Activated CD8-positive, alpha-beta memory T cell treated with anti-CD3 and anti-CD28 coated beads, Interleukin-2, amount 10 ng/mL, durations not matched to agents 7 days and 5 days (primary cell): ENCODE measurements at places on chromosomes 7 and 10.
A peak's percentile ranks its signal among the peaks of the same experiment; 100 is the strongest.

GRCh38 chr7:127905491-127906330, 125.5 kb downstream of the LRRC4 start:
- peak; percentile 62 for DNase-seq
- H3K27ac ChIP-seq: peak overlapping the region; percentile 17
- H3K4me1 ChIP-seq: peaks cover 48% of the 10 kb centered on the region
- no peak overlapping the region for H3K4me3 ChIP-seq

DNA sequence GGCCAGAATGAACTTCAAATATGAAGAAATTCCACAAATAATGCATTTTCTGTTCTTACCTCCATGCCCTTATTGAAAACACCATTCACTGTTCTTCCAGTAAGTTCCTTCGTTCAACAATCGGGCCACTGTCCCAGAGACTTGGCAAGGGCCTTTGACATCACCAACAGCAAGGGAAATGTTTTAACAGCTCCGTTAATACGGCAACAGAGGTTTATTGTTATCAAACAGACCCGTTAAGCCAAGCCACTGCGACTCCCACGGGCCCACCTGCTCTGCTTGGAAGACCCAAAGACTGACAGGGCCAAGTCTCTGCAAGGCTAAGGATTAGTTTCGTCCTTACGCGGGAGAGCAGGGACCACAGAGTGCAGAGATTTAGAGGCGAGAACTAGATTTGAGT, 43.4 kb upstream of the LYZL1 start:
- H3K4me3 ChIP-seq: no peak overlapping the region
- no peaks in the 10 kb centered on the region for H3K36me3 ChIP-seq
- no peaks in the 10 kb centered on the region for H3K27me3 ChIP-seq
- no peaks in the 10 kb centered on the region for H3K4me1 ChIP-seq

- no peaks in the 10 kb centered on the region for H3K36me3 ChIP-seq
- H3K27me3 ChIP-seq: no peaks in the 10 kb centered on the region
- no peak for DNase-seq
- no peak overlapping the region for H3K27ac ChIP-seq
These were observed 144.5 kb downstream of the PTPRN2 start for GRCh38 chr7:158443014-158443687.

- no peaks in the 10 kb centered on the region for H3K27me3 ChIP-seq
- H3K4me1 ChIP-seq: no peaks in the 10 kb centered on the region
- DNase-seq: no peak
- H3K27ac ChIP-seq: no peak overlapping the region
- H3K4me3 ChIP-seq: no peak overlapping the region
These were observed 37.2 kb upstream of the SLC35G1 start for GRCh38 chr10:93856349-93857145.

DNA sequence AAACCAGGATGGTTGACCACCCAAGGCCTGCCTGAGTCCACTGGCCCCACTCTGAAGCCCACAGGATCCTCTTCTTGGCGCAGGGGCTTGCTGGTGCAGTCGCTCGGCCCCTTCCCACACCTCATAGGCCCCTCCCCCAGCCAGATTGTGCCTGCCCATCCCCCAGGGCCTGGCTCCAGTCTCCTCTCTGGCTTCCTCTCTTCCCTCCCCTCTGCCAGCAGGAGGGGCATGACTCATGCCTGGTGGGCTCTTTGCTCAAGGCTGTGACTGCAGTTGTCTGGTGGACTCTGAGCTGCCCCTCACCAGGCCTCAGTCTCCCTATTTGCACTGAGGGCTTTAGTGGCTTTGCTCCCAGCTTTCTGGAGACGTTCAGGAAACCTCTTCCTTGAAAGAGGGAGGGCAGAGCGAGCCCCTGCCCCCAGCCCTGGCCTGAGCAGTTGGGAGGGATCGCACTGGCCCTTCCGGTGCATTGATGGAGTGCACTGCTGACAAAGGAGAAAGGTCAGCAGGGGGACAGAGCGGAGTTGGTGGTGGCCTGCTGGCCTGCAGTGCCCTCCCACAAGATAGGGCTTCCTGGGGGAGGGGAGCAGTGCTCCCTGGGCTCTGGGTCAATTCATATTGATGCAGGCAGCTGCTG, 60.7 kb downstream of the ZMIZ1 start:
- DNase-seq: no peak
- no peaks in the 10 kb centered on the region for H3K4me1 ChIP-seq
- H3K27ac ChIP-seq: no peak overlapping the region
- H3K4me3 ChIP-seq: no peak overlapping the region
- no peaks in the 10 kb centered on the region for H3K36me3 ChIP-seq
- H3K27me3 ChIP-seq: no peaks in the 10 kb centered on the region

GRCh38 chr7:30983042-30983913, 19.5 kb downstream of the GHRHR start:
- peak; percentile 81 for DNase-seq
- no peaks in the 10 kb centered on the region for H3K36me3 ChIP-seq
- no peak overlapping the region for H3K27ac ChIP-seq

DNA sequence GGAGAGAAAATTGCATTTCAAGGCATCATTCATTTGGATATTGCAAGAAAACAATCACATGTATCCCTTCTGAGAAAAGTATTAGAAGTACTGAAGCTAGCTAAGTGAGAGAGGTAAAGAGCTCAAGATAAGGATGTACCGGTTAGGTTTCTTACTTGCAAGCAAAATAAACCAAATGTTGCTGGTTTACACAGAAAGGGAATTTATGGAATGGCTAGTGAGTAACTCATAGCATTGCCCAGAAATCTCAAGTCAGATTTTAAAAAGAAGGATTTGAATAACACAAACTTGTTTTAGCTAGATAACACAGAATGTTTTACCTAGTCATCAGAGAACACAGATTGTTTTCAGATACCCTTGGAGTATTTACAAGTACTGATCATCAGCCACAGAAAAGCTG, 30.6 kb downstream of the KLHL7 start:
- H3K27ac ChIP-seq: no peak overlapping the region
- no peaks in the 10 kb centered on the region for H3K27me3 ChIP-seq
- no peak overlapping the region for H3K4me3 ChIP-seq
- no peak for DNase-seq
- H3K4me1 ChIP-seq: no peaks in the 10 kb centered on the region

DNA sequence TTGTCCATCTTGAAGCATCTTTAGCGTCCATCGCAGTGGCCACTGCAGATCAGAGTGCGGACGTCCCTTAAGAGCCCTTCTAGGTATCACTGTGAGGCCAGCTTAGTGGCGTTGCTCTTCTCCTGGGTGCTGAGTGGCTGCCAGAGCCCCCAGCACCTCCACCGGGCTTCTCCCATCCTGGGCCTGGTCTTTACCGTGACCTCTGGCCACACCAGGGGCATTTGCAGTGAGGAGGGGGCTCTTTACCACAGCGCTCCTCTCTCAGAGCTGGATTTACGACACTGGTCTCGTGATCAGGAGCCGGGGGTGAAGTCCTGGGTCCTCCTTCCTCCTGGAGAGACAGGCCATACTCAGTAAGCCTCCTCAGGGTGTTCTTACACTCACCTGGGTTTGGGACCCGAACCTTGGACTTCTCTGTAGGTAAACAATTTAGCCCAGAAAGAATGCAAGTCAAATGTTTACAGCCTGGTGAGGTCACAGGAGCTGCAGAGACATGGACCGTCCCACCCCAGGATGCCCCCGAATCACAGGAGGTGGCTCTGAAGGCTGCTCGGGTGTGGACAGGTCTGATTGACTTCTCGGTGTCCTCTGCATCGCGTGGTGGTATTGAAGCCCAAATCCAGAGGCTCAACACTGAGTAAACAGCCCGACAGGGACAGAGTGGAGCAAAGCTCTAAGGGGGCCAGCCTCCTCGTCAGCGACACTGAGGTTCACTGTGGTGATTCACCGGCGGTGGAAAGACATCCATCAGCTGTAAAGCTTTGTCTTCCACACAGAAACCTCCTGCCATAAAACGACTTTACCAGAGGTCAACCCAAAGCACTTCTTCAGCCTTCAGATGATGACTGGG, 33.0 kb downstream of the JAKMIP3 start:
- DNase-seq: peak; percentile 31
- peaks cover 2% of the 10 kb centered on the region for H3K36me3 ChIP-seq
- peaks cover 14% of the 10 kb centered on the region for H3K27me3 ChIP-seq

DNA sequence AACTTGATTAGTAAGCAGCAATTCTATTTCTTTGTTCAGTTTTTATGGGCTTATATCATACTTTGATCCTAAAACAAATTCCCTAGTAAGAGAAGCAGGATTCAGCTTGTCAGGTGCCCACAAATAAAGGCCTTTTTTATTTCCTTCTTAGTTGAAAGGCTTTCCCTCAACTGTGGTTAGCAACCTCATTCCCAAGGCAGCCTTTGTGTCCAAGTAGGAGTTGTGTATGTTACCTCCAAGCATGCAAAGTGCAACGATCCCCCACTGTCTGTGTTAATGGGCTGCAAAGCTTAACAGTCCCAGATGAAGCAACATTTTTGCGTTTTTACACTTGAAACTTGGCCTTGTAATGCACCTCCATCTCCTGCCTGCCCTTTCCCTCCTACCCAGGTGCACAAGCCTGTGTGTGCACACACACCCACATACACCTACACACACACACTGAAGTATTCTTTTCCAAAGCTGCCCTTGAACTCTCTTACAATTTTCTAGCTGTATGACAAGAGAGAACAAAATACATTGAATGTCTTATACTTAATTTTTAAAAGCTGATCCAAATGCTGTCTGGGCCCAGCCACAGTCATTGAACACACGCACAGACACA, 278.2 kb downstream of the SNX13 start:
- no peaks in the 10 kb centered on the region for H3K36me3 ChIP-seq
- H3K27ac ChIP-seq: no peak overlapping the region
- H3K4me1 ChIP-seq: no peaks in the 10 kb centered on the region
- no peak for DNase-seq
- no peak overlapping the region for H3K4me3 ChIP-seq
- H3K27me3 ChIP-seq: peaks cover 6% of the 10 kb centered on the region

DNA sequence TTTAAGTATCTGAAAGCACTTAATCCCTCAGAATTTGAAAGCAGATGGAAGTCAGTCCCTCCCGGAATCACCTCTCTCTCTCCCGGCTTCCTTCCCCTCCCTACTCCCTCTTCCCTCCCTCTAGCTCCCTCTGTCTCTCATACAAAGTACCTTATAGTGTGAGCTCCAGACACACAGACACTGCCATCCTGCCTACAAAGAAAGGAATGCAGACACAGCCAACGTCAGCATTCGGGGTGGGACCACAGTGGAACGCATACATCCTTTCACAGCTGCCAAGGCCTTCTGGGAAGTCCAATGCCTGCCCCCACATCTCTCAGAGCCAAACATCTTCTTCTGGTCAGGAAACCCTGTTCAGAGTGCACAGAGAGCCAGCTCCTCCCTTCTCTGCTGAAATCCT, 9.3 kb downstream of the NOD1 start:
- H3K4me1 ChIP-seq: peaks cover 74% of the 10 kb centered on the region
- DNase-seq: peak; percentile 26
- no peak overlapping the region for H3K4me3 ChIP-seq
- H3K36me3 ChIP-seq: peaks cover 39% of the 10 kb centered on the region
- no peak overlapping the region for H3K27ac ChIP-seq

DNA sequence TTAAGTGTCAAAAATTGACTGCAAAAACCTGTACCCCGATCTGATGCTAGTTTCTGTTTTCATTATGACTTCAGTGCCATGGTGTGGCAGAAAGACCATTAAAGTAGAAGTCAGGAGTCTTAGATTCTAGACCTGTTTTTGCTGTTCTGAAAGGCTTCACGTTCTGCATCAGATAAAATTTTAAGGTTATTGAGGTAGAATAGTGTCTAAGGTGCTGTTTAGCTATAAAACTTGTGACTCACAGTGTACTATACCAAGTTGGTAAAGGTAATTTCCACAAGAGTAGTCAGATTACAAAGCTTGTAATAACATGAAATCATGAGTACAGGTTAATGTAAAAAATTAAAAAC, 38.6 kb downstream of the ZNRF2 start:
- H3K4me1 ChIP-seq: peaks cover 61% of the 10 kb centered on the region
- peaks cover 25% of the 10 kb centered on the region for H3K36me3 ChIP-seq
- H3K27me3 ChIP-seq: no peaks in the 10 kb centered on the region
- H3K4me3 ChIP-seq: peak overlapping the region; percentile 73
- no peak for DNase-seq

GRCh38 chr10:1347962-1348772, 292.0 kb downstream of the WDR37 start:
- peaks cover 3% of the 10 kb centered on the region for H3K4me1 ChIP-seq
- no peak for DNase-seq
- no peak overlapping the region for H3K27ac ChIP-seq
- H3K36me3 ChIP-seq: no peaks in the 10 kb centered on the region
- H3K27me3 ChIP-seq: no peaks in the 10 kb centered on the region

GRCh38 chr10:113073549-113074189, 123.6 kb downstream of the TCF7L2 start:
- no peak for DNase-seq
- peaks cover 5% of the 10 kb centered on the region for H3K27me3 ChIP-seq
- no peak overlapping the region for H3K4me3 ChIP-seq
- H3K27ac ChIP-seq: no peak overlapping the region
- H3K4me1 ChIP-seq: no peaks in the 10 kb centered on the region
